T1000 (cell line): ENCODE measurements at places on chromosomes 6 and 20.
A peak's percentile ranks its signal among the peaks of the same experiment; 100 is the strongest.

DNA sequence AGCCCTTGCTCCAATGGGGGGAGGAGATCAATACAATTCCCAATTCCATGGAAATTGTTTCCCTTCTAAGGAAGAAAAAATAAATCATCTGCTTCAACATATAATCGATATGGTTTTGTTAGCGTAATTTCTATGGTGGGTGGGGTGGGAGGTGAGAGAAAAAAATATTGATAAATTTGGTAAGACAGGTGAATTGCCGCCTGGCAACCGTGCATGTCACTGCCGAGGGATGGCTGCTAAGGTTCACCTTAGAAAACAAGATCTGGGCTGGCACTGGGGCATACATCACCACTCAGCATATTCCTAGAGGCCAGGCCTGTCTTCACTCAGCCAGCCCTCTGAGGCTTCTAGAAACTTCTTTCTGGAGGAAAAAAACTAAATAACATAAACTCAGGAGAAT lies 104.1 kb downstream of the ZNF217 start:
- no peak for DNase-seq

DNA sequence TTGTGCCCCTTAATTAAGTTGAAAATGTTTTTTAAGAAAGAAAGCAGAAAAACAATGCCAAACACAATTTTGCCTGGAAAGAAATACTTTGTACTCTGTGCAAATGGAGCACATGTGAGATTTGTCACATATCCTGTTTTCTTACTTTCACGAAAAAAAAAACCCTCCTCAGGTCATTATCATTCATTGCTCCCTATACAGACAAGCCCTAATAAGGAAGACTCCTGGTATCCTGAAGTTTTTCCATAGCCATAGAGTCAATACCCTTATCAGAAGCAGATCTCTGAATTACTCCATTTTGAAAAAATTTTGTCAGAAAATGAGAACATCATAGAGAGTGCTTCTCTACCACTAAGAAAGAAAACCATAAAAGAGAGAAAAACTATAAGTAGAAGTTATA lies 14.0 kb upstream of the NT5E start:
- DNase-seq = no peak

GRCh38 chr6:157432231-157432891 lies 51.4 kb downstream of the ZDHHC14 start:
- DNase-seq = no peak

- DNase-seq = no peak
Measured at GRCh38 chr20:21101453-21101931, 4.7 kb downstream of the LINC00237 start.

GRCh38 chr6:159777240-159777904 lies 12.0 kb downstream of the TCP1 start:
- DNase-seq = no peak

- DNase-seq = peak; percentile 45
Measured at GRCh38 chr6:131159578-131159977, 24.3 kb downstream of the AKAP7 start.

DNA sequence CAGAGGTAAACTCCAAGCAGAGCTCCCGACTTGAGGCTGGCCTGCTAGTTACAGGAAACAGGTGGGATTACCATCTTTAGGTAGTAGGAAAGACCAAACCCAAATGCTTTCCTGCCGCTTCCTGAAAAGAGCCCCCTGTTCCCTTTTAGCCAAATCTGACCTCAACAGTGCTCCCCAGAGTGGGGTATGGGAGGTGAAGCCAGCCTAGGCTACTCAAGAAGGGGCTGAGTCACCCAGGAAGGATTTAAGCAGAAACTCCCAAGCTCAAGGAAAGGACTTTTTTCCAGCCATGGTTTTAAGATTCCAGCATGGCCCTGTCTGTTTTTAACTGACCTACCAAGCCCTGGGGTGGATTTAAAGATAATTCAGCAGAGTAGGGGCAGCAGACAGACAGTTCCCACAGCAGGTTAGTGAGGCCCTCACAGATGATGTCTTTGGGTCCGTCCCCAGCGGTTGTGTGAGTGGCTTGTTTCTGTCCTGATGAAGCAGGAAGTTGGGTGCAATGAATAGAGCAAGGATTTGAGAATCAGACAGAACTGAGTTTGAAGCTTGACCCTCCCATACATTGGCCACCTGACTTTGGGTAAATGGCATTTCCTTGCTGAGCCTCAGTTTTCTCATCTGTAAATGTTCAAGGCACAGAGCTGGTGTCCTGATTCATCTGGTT lies 76.9 kb upstream of the MAFB start:
- DNase-seq = no peak

DNA sequence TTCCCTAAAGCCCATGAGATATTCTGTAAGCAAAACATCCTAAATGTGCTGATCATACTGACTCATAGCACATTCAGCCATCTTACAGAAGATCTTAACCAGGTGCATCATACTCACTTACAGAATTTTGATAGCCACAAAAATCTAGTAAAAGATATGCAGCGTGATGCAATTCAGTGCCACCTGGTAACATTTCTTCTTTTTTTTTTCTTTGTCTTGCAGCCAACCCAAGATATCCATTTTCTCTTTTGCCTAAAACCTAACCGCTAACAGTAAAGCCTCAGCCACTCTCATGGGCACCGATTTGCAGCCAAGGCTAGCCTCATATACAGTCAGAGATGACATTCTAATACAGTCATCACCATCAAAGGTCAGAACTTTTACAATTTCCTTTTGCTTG lies 293.3 kb downstream of the HACE1 start:
- peak; percentile 11 for DNase-seq

GRCh38 chr20:48788486-48789072 lies 39.2 kb downstream of the PREX1 start:
- DNase-seq = no peak

GRCh38 chr6:52904562-52905279 lies 4.8 kb downstream of the GSTA3 start:
- DNase-seq = no peak

GRCh38 chr6:169395080-169395805 lies 141.6 kb upstream of the THBS2 start:
- DNase-seq = no peak

GRCh38 chr6:57013521-57013926 lies 33.0 kb upstream of the KIAA1586 start:
- DNase-seq = peak; percentile 54

DNA sequence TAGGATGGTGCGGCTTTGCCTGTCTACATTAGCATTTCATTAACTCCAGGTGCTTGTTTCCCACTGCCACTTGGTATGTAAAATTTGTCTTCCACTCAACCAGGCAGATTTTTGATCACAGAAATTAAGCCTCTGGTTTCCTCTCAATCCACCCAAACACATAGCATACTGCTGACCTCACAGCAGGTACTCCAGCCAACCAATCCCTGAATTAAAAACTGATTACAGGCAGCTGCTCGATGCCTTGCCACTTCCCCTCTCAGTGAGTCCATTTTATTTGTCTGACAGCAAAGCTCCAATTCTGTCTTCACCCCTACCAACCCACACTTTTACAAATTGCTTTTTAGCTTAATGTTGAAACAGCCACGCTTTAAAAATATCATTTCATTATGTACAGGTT lies 95.2 kb downstream of the PLCB1 start:
- DNase-seq = no peak

DNA sequence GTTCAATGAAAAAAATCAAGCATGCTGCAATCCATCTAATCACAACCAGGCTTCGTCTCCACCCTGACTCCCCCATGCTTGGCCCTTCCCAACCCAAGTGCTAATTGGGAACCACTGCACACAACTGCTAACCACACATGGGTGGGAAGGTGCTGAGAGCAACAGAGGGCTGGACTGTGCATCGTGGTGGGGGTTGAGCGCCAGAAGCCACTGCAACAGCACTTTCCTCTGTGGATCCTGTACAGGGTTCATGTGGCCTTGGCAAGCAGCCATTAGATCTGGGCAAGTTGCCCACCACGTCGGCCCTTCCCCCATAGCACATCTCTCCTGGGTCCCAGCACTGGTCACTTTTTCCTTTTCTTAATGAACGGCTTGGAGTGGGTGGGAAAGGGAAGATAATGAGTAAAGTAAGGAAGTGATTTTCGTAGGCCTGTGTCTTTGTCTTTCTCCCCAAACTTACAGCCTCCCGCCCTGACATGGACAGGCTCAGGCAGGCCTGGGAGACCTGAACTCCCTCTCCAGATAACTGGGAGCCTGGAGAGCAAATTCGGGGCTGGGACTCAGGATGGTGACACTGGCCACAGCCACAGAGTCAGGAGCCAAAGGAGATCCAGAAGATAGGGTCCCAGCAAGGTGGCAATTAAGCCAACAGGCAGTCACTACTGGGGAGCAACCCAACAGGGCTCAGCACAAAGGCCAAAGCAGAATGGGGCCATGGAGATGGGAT lies 34.4 kb upstream of the MRPS10 start:
- no peak for DNase-seq

DNA sequence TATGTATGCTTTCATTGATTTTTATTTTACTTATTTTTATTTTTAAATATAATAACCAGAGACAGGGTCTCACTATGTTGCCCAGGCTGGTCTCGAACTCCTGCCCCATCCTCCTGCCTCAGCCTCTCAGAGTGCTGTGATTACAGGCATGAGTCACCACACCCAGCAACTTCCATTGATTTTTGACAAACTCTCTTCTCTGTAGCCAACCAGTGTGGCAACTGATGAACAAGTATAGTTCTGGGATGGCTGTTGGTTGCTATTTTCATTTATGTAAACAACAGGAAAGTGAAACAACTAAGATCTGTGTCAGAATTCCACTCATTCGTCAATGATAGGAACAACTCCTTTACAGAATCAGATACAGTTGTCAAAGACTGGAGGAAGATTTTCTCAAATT lies 356.7 kb upstream of the JARID2 start:
- no peak for DNase-seq

DNA sequence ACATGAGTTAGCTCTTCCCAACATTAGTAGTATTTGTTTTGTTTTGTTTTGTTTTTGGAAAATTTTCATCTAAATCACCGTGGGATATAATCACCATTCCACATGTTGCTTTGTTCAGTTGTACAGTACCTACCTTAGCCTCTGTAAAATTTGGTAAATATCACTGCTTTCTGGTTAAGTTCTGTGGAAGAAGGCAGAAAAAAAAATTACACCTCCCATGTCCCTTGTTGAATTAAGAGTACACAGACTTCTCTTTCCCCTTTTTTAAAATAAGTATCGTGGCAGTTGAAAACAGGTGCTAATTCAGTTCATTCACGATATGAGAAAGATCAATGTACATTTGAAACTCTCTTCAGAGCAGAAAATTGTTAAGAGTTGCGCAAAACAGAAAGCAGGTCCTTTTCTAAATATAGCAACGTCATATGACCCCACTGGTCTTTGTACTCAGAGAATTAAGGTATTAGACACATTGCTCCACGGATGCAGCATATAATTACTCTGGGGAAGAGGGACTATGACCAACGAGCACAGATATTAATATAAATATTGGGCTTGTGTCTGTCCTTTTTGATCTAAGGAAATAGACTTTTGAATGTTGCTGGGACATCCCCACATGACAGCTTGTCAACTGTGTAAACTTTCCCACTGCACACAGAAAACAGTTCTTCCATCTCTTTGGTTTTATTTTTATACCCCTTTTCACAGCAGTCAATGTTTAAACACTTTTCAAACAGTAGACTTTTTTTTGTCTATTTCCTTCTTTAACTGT lies 58.6 kb upstream of the ZNF217 start:
- no peak for DNase-seq

GRCh38 chr6:41591859-41592502 lies 45.8 kb downstream of the FOXP4 start:
- DNase-seq = peak; percentile 48

DNA sequence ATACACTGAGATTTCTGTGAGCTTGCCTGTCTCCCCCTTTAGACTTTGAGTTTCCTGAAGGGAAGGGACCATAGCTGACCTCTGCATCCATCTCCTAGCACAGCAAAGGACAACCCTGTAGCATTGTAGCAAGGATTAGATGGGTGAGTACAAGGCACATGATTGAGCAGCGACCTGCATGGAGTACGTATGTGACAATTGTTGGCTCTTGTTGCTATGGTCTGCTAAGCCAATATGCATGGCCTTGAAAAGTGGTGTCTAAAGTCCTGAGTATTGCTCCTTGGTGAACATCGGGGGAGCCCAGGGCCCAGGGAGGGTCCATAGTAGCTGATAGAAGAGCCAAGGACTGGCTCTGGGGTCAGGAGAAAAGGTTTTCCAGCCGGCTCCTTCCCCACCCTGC lies 365.0 kb upstream of the CHD6 start:
- DNase-seq = no peak

DNA sequence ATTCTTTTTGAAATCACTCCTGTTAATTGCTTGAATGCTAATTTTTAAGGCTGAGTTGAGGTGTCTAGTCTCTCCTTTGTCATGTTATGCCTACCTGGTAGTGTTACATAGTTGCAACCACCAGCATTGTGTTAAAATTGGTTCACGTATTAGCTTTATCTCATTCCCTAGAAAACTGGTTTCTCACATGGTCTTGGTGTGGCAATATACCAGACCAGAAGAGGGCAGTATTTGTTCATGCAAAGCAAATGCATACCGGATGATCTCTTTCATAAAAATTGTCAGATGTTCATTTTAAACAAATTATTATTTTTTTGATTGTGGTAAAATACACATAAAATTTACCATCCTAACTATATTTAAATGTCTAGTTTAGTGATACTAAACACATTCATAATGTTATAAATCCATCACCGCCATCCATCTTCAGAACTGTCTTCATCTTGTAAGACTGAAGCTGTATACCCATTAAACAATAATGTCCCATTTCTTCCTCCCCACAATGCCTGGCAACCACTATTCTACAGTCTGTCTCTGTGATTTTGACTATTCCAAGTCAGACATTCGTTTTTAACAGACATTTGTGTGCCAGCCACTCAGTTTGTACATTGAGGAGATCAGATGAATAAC lies 92.8 kb downstream of the ATRN start:
- no peak for DNase-seq

- DNase-seq = no peak
Measured at GRCh38 chr6:99575544-99576227, 7.2 kb upstream of the CCNC start.

GRCh38 chr6:46605091-46605797 lies 47.4 kb downstream of the CYP39A1 start:
- DNase-seq = no peak

DNA sequence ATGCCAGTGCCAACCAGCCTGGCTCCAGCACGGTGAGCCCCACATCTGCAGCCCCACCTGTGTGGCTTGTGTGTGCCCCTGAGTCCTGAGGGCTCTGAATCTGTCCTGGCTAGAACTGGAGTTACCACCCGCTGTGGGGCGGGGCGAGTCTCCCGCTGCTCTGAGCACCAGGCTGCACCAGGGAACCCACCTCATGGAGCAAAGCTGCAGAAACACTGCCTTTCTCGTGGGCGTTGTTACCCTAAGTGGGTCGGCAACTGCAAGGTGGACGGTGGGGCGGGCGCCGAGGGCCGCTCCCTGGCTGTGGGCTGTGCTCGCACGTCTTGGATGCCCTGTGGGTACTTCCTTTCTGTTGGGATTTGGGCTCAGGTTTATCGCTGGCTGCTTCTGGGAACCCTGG lies 12.7 kb upstream of the ZBTB46 start:
- DNase-seq = no peak
